ENCODE measurements at places on chromosomes 1 and 21.

- DNase-seq = peak; percentile 90
Measured at GRCh38 chr1:79042117-79042516, 35.6 kb upstream of the ADGRL4 start.

- DNase-seq = no peak
Measured at GRCh38 chr1:19007491-19008441, 51.3 kb upstream of the IFFO2 start.

DNA sequence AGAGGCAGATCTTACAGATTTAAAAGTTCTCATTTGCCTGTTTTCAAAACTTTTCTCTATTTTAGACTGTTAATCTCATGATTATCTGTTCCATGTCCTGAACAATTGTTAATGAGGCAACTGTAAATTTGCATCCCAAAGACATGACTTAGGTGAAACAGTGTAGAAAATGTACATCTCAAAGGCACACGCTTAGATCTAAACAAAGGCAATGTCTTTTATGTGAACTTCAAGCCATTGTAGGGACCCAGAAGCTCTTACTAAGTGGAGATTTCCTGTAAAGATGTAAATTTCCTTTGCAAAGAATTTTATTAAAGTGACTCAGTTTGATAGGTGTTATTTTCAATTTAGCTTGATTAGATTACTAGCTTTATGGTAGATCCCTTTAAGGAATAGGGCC is 125.2 kb upstream of the F3 start:
- DNase-seq = no peak

DNA sequence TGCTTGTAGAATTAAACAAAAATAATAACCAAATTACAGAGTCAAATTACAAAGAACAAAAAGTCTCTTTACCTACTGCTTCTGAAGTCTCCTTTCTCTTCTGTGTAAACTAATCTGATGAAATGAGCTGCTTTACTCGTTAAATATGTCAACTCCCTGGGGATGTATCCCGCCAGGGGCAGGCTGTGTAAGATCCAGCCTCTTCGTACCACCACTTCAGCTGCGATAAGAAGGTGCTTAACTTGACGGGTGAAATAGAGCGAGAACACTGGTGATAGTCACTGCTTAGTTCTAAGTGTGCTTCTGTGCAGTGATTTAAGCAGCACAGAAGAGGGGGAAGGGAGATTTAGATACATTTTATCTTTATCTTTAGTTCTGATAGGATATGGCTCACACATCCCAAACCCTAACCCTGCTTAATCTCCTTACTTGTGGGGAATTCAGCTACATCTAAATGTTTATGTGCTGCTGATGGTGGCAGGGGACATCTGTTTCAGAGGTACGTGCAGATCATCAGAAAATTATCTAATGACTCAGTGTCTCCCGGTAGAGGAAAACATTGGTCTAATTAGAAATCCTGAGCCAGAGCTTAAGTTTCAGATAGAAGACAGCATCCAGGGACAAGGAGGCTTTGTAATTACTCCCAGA is 46.0 kb downstream of the RHOU start:
- DNase-seq = no peak

- peak; percentile 29 for DNase-seq
Measured at GRCh38 chr1:8701794-8702471, 115.5 kb downstream of the RERE start.

- DNase-seq = no peak
Measured at GRCh38 chr1:11501906-11502485, 23.0 kb downstream of the DISP3 start.
